ENCODE measurements at places on chromosomes 5 and 9.

GRCh38 chr9:113600871-113601614, 137.5 kb downstream of the RGS3 start:
- no peak for DNase-seq

- no peak for DNase-seq
Measured at GRCh38 chr5:61702784-61703183, 370.7 kb downstream of the ZSWIM6 start.

- no peak for DNase-seq
Measured at GRCh38 chr9:126399251-126399650, 72.6 kb downstream of the MVB12B start.

GRCh38 chr9:95305770-95306492, 11.6 kb downstream of the FANCC start:
- DNase-seq, result no peak

GRCh38 chr5:87410931-87411330, 1.8 kb downstream of the CCNH start:
- DNase-seq, result no peak

GRCh38 chr5:63101870-63102269, 523.3 kb downstream of the LRRC70 start:
- no peak for DNase-seq

- DNase-seq, result no peak
Measured at GRCh38 chr5:158594595-158595242, 505.0 kb downstream of the EBF1 start.

GRCh38 chr9:71766663-71767062, 1.6 kb downstream of the CEMIP2 start:
- DNase-seq, result no peak

GRCh38 chr9:126470241-126470993, 143.3 kb upstream of the LMX1B start:
- DNase-seq, result no peak

DNA sequence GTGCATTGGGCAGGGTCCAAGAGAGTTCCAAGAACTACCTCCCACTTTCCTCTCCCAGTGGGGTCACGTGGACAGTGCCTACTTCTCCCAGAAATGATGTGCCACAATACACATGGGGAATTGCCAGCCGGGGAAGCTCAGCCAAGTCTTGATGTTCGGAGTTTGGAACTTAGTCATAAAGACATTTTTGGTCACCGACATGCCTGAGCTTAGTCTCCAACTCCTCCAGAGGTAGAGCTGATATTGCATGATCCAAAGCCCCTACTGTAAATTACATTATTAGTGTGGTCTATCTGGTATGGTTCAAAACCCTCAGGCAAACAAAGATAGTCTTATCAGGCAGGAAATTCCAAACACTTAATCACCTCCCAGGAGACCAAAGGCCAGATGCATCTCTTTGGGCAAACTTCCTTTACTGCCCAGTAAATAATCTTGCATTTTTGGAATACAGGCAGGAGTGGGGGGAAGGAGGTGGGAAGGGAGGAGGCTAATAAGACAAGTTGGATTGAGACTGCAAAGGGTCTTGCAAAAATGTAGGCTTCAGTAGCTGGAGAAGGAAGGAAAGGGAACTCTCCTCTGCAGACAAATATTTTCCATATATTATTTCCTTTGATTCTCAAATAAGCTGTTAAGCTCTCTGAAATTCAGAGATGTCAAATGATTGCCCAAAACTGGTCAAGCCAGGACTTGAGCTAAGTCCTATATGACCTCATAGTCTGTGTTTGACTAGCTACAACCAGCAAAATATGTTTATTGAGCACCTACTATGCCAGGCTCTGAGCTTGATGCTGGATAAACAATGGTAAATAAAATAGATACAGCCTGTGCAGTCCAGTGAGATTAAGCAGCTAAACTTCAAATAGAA, 99.4 kb downstream of the DRD1 start:
- no peak for DNase-seq

GRCh38 chr9:80127920-80128319, 556.2 kb downstream of the TLE4 start:
- DNase-seq, result no peak

DNA sequence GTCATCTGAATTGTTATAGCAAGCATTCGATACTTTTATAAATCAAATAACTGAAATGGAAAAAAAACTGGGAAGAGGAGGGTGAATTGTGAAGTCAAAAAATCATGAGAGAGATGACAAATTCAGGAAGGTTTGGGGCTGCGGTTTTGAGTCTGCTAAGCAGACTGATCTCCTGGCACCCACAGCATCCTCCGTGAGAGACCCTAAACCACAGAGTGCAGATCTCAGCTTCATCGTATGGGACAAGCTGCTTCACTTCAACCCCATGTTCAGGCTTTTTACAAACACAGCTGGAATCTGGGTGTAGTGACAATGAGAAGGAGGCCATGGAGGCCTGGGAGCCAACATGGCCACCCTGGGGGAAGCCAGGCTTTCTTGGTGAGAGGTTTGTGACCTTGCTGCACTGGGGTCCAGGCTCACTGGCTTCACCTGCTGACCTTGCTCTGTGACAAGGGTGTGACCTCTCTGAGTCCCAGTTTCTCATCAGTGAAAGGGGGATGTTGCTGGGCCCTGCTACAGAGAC, 19.4 kb downstream of the USP20 start:
- no peak for DNase-seq

DNA sequence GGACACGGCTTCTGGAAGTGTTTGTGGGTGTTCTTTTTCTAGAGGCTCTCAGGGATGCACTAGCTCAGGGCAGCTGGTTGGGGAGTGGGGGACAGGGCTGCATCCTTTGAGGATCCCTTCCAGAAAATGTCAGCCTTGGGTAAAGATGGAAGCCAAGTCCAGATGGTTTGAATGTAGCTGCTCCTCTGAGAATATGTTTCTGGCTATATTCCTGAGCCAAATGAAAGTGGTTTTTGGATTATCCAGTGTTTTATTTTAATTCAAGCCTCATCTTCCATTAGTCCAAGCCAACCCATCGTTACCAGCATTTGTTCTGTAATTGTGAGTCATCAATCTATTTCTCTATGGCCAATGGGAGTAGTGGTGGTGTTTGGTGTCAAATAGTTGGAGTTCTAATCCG, 70.4 kb downstream of the SPRY4 start:
- DNase-seq, result no peak

GRCh38 chr5:180299526-180299925, 7.6 kb upstream of the MAPK9 start:
- no peak for DNase-seq

DNA sequence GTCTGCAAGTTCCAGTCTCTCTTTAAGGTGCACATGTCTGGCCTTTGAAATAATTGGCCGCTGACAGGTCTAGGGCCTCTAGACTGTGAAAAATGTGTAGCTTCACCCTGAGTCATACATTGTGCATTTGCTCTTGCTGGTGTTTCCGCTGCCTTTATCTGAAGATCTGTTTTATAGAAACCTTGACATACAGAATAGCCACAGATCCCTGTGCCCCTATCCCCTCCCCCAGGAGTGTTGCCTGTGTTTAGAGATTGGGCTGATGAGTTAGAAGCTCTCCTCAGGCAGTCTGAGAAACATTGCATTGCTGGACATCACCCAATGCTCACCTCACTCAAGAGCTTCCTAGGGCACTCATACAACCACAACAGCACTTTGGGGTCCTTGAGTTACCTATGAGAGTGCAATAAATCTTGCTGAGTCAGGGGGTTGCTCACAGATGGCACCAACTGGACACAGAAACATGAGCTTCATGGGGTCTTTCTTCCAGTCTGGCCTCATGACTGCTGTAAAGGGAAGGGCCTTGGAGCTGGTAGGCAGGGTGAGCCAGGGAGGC, 3.8 kb upstream of the ZNF782 start:
- DNase-seq, result no peak

DNA sequence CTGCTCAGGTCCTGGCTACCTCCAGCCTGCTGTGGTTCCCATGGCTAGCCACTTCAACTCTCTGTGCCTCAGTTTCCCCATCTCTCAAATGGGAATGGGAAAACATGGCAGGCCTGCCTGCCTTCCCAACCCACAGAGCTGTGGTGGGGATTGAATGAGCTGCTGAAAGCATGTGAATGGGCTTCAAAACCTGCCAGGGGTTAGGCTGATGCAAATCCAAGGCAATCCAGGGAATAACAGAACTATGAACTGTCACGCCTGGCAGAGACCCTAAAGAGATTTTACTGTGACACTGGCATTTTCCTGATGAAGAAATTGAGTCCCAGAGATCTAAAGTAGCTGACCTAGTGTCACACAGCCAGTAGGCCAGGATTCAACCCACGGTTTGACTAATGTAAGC, 29.9 kb upstream of the TCF7 start:
- DNase-seq, result no peak

- DNase-seq, result no peak
Measured at GRCh38 chr5:62273687-62274086, 32.3 kb upstream of the KIF2A start.

DNA sequence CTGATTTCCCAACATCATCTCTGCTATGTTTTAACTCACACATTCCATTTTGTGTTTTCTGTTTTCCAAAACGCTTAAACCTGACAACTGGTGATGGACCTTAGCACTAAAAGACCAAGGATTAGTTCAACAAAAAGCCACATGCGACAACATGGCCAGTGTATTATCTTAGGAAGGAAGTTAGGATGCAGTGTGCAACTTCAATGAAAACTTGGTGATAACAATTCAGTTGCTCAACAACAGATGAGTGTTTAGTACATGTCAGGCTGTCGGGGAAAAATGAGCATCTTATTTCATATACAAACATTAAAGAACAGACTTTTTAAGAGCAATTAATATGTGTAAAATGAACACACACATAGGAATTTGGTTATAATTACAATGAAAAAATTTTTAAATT, 780.0 kb downstream of the SEMA5A start:
- DNase-seq, result no peak

DNA sequence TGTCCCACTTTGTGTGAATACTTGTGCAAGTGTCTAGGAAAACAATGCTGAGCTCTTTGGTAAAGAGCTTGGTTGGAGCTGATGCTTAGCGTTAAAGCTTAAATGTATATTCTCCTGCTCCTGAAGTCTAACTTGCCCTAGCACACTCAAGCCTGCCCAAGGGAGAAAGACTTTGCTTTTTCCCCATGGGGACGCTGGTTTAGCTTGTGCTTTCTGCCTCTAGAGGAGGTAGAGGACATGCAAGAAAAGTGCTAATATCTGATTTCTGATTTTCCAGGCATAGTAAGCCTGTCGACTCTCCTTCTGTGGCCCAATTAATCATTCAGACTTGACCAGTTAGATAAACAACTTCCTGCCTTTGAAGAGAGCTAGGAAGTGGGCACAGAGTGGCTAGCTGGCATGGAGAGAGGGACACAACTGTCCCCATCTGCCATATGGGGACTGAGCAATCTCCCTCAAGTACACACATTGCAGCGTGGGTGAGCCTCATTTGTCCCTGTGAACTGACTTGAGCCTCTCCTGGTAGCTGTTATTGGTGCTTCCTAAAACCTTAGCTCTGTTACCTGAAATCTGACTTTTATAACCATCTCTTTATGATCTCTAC, 348.4 kb downstream of the BRINP1 start:
- DNase-seq, result no peak

- DNase-seq, result no peak
Measured at GRCh38 chr5:170846416-170846815, 15.4 kb upstream of the RANBP17 start.

DNA sequence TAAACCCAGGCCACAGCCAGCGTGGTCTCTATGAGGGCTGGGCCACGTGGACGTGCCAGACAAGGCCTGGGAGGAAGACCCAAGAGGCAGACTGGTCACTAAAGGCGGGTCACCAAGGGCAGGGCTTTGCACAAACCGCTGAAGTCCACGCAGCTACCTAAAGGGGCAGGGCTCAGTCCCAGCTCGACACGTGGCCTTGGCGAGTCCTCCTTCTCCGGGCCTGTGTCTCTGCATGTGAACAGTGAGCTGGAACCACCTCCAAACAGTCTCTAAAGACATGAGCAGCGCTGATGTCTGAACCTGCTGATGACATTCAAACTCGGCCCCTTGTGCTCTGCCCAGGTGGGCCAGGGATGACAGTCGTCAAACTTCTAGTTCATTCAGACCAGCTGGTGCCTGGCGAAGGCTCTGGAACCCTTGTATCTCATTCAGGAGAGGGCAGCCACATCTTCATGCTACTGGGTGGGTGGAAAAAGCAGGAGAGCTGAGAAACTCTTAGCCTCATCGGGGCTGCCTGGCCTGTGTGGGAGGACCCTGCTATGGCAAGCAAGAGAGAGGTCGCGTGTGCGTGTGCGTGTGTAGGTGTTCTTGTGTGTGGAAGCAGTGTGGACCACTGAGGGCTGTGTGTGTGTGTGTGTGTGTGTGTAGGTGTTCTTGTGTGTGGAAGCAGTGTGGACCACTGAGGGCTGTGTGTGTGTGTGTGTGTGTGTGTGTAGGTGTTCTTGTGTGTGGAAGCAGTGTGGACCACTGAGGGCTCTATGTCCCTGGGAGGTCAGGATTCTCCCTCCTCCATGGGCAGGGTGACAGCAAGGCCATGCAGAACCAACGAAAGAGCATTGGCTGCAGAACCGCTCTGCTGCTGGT, 14.1 kb upstream of the SLC25A51 start:
- no peak for DNase-seq

GRCh38 chr5:73844165-73844564, 218.2 kb downstream of the ARHGEF28 start:
- DNase-seq, result no peak

GRCh38 chr9:35859310-35859989, 10.8 kb downstream of the OR13J1 start:
- DNase-seq, result no peak

DNA sequence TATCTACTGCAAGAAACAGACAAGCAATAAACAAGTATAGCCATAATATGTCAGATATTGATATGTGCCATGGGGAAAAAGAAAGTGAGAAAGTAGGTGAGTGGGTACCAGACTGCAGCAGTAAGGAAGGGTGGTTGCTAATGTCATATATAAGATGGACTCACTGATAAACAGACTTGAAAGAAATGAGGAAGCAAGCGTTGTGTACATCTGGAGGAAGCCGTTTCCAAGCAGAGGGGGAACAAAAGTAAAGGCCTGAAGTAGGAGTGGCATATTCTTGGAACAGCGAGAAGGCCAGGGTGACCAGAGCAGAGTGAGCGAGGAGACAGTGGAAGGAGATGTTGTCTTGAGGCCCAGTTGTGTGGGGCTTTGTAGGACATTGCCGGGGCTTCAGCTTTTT, 142.2 kb upstream of the MAP3K1 start:
- DNase-seq, result no peak

DNA sequence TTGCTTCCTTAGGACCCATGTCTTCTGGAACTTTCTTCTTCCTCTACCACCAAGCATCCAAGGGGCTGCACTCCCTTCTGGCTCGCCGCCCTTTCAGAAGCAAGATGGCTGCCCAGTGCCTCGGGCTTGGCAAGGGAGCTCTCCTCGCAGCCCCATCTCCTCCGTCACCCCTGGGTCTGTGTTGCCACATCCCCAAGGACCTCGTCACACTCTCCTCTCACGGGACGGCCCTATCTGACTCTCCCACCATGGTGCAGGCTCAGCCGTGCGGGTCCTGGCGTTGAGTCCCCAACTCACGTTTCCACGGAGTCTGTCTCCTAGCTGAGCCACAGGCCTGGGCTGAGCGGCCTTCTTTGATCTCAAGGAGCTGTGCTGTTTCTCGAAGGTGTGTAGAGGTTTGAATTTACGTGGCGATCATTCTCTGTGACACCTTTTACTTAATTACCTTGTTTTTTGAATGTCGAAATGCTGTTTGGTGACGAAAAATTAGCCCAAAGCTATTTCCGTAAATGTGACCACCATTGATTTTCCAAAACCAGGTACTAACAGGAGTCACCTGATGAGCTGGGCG, 15.0 kb upstream of the SCGB3A1 start:
- DNase-seq, result no peak
